ENCODE measurements at places on chromosomes 7 and 10.

- DNase-seq = no peak
Measured at GRCh38 chr10:59025981-59026765, 150.3 kb upstream of the PHYHIPL start.

GRCh38 chr10:80081026-80081425 lies 2.6 kb downstream of the TMEM254 start:
- DNase-seq = no peak

GRCh38 chr10:93821051-93821772 lies 63.5 kb downstream of the LGI1 start:
- DNase-seq = no peak

DNA sequence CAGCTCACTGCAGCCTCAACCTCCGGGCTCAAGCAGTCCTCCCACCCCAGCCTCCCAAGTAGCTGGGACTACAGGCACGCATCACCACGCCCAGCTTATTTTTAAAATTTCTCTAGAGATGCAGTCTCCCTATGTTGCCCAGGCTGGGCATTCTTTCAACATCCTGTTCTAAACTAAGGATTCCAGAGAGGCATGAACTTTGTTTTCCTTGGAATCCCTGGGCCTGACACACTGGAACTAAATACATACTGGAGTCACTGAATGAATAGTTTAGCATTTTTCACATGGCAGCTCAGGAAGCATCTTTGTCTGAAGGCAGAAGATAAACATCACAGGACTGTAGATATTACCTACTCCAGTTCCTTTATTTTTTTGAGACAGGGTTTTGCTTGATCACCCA lies 108.7 kb downstream of the ITIH5 start:
- DNase-seq = no peak

DNA sequence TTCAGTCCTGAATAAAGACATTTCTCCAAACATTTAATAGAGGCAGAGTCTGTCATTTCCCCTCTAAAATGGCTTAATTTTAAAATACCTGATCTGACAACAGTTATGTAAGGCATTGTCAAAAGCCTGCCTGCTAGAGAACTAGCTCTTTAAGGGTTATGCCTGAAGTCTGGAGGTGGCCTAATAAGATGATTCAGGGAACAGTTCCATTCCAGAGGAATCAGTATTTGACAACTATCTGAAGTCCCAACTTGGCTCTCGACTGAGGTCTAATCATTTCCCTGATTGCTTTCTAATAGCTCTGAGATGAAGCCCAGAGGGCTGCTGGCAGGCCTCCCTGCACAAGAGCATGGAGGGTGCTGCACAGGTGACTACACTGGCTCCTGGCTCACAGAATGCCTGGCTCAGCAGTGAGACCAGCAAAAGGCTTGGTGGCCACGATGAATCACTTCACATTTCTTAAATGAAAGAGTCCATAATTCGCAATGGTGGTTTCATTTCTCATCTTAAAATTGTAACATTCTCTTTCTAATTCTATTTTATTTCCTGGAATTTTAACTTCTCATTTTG lies 509.6 kb upstream of the POM121L12 start:
- DNase-seq = no peak

GRCh38 chr10:49140304-49141177 lies 6.7 kb upstream of the FAM170B start:
- no peak for DNase-seq

- peak; percentile 17 for DNase-seq
Measured at GRCh38 chr10:14325325-14325955, 5.3 kb downstream of the FRMD4A start.

GRCh38 chr10:126955934-126956711 lies 50.9 kb downstream of the DOCK1 start:
- no peak for DNase-seq

- no peak for DNase-seq
Measured at GRCh38 chr10:48206482-48207250, 67.8 kb downstream of the FRMPD2 start.

DNA sequence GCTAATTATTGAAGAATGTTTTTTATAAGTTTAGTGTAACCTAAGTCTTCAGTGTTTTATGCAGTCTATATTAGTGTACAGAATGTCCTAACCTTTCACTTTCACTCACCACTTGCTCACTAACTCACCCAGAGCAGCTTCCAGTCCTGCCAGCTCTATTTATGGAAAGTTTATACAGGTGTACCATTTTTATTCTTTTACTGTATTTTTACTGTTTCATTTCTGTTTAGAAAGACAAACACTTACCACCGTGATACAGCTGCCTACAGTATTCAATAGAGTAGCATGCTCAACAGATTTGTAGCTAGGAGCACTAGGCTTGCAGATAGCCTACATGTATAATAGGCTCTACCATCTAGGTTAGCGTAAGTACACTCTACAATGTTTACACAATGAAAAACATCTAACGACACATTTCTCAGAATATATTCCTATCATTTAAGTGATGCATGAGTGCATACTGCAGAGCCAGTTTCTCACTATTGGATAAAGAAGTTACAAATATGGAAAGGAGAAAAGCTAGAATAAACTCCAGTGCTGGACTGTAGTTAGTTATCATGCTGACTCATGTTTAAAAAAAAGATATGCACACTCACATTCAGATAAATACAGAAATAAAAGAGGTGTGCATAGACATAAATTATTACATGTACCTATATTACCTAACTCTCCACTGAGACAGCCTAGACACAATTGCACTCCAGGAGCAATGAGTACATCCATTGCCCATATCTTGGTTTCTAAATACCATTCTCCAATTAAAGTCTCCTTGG lies 30.4 kb downstream of the STEAP1B start:
- no peak for DNase-seq

GRCh38 chr10:27714349-27714748 lies 31.3 kb downstream of the MKX start:
- no peak for DNase-seq

DNA sequence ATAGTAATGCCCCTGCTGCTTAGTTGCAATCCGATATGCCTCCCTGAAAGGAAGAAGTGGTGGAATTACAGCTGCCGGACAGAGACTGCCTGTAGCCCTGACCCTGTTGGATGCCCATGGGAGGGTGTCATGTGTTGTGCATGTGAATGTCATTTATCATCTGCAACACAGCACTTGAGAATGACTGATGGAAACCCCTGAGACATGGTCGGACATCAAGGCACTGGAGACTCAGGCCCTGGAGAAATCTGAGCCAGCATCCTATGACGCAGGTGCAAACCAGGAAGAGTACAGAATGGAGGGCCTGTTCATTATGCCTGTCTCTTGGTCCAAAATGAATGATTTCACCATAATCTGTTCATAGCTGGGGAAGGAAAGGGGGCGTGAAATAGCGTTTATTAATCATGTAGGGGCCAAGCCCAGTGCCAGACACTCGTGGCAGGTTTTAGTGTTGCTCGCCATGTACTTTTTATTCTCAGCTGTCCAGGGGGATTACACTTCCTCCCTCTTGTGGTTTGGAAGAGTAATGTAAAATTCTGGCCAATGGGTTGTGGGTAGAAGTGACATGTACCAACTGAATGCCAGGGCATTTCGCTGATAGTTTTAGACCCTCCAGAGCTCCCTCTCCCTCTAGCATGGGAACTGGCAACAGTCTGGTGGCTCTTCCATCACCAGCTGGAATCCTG lies 23.0 kb upstream of the LEP start:
- DNase-seq = no peak

GRCh38 chr10:132939957-132940790 lies 2.2 kb downstream of the CFAP46 start:
- no peak for DNase-seq

DNA sequence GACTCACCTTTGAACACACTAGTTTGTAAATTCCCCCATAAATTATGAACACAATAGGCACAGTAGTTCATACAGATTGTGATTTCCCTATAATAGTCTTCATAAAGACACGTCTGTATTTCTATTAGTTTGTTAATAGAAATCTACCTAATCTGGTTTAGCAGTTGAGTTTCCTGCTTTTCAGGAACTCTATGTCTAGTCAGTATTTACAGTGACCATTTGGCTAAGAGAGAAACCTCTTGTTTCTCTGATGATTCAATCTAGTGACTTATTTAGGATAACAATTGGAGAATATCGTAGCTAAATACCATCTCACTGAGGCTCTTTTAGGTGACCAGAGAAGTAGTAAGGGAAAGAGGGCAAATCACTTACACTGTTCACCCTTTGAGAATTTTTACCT lies 5.9 kb upstream of the HERPUD2 start:
- no peak for DNase-seq

- no peak for DNase-seq
Measured at GRCh38 chr10:3330663-3331062, 158.1 kb upstream of the PITRM1 start.

- no peak for DNase-seq
Measured at GRCh38 chr7:98619450-98620321, 2.6 kb downstream of the NPTX2 start.

DNA sequence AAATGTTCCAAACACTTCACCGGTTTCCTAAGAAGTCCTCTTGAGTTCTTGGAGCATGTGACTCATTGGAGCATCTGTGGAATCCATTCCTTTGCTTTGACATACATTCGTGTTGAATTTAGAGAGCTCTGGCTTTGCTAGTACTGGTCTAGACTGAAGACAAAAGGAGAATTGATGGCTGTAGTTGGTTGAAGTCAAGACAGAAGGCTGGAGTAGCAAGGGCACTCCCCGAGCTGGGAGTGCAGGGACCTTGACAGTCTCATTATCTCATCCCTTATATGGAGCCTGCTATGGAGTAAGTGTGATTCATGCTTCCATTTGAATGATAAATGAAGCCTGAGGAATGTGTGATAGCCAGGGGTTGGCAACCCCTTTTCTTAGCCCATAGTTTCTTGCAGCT lies 1249.1 kb downstream of the TYW1 start:
- no peak for DNase-seq

DNA sequence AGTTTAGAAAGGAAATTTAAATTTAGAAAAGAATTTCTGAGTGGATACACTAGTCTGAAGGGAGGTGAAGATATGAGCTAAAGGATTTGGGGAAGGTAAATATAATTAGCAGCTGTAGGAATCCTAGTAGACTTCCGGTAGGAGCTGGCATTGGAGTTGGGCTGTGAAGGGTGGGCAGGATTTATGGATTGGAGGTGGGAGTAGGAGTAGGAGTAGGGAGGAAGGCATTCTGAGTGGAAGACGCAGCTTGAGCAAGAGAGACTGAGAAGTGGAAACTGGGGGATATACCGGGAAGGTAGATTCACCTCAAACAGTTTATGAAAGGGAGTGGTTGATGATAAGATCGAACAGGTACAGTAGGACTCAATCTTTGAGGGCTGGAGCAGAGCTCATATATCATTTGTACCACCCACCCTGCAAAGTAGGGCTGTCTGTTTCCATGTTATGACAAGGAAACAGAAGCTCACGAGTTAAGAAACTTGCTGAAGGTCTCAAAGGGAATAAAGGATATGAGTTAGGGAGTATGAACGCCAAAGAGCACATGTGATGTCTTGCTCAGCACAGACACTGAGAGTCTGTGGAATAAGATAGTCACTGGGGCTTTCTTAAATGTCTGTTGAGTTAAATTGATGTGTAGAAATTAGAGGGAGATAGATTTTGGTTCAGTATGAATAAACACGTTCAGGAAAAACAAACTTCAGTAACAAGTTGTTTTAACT lies 81.6 kb downstream of the RPS24 start:
- no peak for DNase-seq

DNA sequence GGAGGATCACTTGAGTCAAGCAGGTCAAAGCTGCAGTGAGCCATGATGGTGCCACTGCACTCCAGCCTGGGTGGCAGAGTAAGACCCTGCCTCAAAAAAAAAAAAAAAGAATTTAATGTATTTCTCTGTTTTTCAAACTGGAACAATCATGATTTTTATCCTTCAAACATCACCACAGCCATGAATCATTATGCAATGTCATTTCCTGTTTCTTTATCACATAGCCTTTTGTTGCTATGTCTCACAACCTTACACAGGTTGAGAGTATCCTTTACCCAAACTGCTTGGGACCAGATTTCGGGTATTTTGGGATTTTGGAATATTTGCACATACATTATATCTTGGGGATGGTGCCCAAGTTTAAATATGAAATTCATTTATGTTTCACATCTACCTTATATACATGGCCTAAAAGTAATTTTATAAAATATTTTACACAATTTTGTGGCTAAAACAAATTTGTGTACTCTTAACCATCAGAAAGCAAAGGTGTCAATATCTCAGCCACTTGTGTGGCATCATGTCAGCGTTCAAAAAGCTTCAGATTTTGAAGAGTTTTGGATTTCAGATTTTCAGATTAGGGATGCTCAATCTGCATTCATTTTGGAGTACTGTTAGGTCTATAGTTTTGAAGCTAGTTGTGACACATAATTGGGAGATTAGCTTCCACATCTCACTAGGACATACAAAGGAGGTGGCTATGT lies 8.2 kb downstream of the NT5C3A start:
- DNase-seq = no peak

GRCh38 chr10:24128066-24128730 lies 80.7 kb upstream of the KIAA1217 start:
- no peak for DNase-seq

GRCh38 chr10:75355706-75356105 lies 45.9 kb downstream of the ZNF503 start:
- no peak for DNase-seq

DNA sequence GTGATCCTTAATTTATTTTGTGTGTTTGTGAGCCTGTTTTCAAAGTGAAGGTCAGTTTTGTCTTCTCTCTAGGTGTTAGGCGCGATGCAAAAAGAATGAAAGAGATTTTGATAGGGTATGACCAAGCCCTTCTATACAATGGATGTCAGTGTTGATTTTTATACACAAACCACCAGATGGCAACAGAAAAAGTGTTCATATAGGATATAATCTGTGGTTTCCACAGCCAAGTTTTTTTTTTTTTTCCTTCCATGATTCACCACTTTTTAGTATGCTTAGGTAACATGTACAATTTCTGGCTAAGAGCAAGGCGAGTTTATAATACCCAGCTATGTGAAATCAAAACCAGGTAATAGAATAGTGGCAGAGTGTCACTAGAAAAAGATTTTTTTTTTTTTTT lies 8.1 kb downstream of the SDK1 start:
- no peak for DNase-seq

DNA sequence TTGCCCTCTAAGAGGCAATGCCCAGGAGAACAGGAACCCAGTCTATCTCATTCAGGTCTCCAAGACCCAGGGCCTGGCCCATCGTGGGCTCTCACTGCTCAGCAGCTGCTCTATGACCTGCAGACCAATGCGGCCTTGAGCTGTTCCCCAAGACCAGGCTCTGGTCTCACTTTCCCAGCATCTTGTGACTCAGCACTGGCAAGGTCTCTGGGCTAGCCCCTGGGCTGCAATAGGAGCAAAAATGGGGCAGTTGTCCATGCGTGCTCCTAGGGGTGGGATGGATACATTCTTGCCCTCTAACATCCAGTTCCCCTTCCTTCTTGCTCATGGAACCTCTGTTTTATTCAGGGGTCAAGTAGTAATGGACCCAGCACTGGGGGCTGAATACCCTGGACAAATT lies 13.5 kb downstream of the GCK start:
- DNase-seq = no peak

- DNase-seq = no peak
Measured at GRCh38 chr10:78597796-78598555, 470.8 kb upstream of the ZMIZ1 start.
